ENCODE measurements at places on chromosomes 2 and 18.

- DNase-seq: no peak
Measured at GRCh38 chr2:159555651-159556392, 60.5 kb downstream of the BAZ2B start.

DNA sequence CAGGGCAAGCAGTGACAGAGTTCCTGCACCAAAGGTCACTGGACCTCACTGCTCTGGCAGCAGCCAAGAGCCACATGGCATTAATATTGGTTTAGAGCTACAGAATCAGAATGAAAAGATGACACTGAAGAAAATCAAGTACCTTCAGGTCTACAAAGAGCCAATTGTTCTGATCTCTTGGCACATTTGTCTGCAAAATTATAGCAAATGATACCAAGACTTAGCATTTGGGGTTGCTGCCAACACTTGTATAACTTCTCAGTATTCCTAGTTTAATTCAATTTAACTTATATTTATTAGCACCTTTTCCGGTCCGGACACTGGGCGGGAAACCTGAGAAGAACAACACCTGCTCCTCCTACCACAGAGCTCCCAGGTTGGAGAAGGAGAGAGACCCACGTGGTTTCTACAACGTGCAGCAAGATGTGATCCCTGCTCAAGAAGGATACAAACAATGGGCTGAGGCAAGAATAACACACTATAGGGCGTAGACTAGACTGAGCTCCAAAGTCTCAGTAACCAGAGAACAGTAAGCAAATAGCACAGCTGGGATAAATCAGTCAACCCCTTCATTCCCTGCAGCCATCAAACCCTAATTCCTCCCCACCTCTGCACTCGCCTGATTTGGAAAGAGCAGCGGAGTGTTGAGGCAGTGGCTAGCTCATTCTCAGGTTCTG is 2.4 kb downstream of the LRRC30 start:
- no peak for DNase-seq

GRCh38 chr2:9772999-9773902 is 70.0 kb upstream of the TAF1B start:
- DNase-seq: no peak

DNA sequence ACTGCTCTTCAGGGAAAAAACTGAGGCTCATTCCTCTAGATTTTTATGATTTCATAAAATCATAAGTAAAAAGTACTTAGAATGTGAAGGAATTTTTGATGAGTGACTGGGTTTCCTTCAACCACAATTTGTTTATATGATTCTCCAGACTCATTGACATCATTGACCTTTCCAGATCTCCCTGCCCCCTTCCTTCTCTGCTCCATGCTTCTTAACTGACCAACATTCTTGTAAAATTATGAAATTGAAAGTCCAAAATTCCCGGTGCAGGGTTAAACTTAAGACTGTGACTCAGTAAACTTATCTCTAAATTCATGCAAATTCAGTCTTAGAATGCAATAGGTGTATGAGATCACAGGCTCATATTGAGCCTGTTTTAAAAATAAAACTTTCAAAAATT is 648.9 kb downstream of the TDRD15 start:
- no peak for DNase-seq

DNA sequence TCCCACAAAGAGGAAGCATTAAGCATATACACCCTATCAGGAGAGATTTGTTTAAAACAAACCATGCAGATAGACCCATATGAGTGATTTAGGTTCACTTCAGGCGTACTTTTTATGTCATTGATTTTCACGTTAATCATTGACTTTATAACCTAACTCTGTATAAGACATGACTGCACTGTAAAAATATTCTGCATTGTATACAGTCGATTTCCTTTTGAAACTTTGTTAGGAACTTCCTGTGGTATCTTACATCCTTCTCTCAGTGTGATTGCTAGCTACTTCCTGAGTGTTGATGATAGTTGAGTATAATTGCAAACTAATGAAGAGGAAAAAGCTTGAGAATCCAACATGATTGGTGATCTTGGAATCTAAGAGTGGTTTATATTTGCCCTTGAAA is 69.4 kb downstream of the XIRP2 start:
- DNase-seq: no peak
